ENCODE measurements at places on chromosomes 2 and 18.

GRCh38 chr2:102796337-102796736, 34.5 kb downstream of the TMEM182 start:
- DNase-seq = no peak

DNA sequence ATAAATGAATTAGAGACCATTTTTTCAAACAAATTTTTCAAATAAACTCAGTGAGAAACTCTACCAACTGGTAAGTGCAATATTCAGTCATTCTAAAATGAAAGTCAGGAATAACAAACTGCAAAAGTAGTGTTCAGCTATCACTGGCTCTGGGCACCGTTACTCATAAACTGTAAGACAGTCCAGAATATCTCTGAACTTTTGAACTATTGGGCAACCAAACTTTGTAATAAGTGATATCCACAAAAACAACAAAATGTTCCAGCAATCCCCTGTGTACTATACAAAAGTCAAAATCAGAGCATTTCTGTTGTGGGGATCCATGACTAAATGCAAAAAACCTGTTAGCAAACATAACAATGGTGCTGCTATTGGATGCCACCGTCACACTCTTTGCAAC, 56.3 kb downstream of the SLC25A12 start:
- DNase-seq = no peak

DNA sequence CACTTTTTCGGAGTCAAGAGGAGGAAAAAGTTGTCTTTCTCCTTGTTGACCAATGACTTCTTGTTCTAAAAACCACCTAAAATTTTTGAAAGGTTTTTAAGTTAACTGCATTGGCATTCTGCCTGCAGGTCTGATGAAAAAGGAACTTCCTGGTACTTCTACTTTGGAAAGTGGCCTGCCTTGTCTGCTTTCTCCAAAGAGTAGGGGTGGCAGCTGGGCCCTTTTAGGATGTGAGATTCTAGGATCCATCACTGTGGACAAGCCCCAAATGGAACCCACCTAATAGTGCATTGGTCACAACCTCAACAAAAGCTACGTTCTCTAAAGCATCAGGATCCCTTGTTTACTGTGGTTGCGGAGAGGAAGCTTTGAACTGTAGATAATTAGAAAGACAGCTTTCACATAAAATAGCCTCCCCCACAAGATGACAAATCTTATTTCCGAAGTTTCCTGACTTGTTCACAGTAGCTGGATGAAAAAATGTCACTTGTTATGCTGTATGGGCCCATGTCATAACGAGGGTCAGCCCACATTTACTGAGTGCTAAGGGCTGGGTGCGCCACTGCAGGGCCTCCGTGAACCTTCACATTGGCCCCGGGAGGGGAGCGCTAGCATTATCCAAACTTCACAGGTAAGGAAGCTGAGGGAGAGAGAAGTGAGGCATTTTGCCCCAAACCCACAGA, 17.4 kb downstream of the ASPRV1 start:
- DNase-seq = no peak

DNA sequence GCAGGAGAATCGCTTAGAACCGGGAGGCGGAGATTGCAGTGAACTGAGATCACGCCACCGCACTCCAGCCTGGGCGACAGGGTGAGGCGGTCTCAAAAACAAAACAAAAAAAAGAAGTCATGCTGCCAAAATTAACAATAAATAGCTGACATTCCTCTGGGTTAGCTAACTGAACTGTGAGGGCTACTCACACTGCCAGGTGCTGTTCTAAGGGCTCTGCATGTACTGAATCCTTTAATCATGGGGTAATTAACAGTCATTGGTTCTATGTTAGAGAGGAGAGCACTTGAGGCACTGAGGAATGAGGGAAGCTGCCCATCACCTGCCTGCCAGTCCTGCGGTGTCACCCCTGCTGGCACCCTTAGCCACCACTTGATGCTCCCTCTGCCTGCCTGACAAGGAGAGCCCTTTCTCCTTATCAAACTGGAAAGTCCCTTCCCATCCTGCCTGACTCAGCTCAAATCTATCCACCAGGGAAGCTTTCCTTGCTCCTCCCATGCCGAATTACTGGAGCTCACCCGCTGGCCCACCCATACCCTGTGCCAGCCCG, 73.0 kb upstream of the RIOK3 start:
- no peak for DNase-seq

GRCh38 chr2:195652911-195653310, 4.1 kb upstream of the SLC39A10 start:
- DNase-seq = no peak

- DNase-seq = no peak
Observed at GRCh38 chr2:112614201-112614840, 29.9 kb downstream of the CHCHD5 start.

DNA sequence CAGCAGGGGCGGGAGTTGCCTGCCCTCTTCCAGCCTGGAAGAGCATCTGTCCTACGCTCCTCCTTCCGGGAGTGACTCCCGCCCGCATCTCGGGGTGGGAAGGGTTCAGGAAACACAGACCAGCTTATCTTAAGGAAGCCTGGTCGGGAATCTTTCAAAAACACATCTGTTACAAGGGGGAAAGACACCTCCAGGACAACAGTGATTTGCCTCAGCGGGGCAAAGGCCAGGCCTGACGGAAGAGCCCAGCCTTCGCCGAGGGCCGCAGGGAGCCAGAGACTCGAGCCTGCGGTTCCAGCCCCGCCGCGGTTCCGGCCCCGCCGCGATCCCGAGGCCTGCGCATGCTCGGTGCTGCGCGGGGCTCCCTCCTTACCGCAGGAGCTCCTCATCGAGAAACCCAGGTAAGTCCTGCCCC, 38.1 kb upstream of the TGIF1 start:
- DNase-seq = no peak

- DNase-seq = no peak
Observed at GRCh38 chr2:201441409-201441808, 9.8 kb downstream of the TRAK2 start.

- no peak for DNase-seq
Observed at GRCh38 chr2:102872388-102872787, 110.6 kb downstream of the TMEM182 start.

DNA sequence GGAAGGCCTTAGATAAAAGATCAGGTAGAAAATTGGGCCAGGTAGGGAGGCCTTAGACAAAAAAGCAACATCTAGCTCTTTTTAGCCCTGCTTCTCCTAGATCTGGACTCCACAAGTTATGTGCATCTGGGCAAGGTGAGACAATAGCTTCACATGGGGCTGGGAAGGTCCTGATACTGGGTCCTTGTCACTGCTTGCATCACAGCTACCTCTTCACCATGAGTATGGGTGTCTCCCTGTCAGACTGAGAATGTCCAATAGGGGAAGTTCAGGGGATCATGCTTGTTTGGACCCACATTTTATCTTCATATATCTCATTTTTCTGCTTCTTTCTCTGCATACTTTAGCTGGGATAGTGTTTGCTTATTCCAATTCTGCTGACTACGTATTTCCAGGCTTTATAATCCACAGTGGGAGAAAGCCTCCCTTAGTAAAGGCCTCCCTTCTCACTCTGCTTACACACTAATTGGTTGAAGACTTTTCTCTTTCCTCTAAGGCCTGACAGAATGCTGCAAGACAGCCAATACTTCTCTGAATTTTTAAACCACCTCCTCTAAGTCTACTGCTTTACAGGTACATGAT, 189.6 kb downstream of the CYRIA start:
- no peak for DNase-seq

DNA sequence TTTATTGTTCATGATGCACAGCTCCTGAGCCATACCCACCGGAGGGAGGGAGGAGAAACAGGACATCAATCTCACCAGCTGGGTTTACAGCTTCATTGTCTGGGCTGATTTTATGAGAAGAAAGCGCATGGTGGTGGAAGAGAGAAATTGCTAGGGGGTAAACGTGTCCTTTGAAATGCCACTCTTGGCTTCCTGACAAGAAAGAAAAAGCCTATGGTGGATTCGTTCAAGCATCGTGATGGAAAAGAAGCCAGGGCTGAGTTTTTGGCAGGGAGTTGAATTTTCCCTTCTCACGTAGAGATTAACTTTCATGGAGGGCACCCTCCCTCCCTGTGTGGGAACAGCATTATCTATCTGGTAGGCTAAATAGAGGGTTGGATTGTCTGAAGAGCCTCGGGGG, 502.0 kb downstream of the SLC4A3 start:
- no peak for DNase-seq
